NCI-H187 (cell line): ENCODE measurements at places on chromosomes 6 and 20.

GRCh38 chr6:16519265-16520242 is 241.7 kb downstream of the ATXN1 start:
- no peak for DNase-seq

DNA sequence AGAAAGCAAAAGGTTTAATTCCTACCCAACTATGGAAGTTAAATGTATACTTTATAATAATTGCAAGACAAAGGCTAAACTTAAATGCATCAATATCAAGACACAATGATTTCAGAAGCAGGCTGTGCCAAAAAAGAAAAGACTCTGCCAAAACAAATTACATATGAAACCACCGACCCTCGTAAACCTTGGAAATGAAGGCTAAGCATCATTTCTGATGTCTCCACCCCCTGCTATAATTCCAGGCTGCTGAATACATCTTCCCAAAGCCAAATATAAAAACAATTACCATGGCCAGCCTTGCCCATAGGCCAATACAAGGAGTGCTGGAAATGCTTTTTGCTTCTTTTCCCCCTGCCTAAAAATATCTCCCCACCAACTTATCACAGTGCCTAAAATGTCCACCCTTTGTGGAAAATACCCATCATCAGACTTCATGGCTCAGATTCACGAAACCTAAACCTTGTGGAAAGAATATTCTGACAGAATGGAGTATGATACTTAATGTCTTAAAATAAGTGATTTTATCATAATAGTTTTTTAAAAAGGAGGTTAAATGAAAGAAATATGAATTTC is 37.4 kb downstream of the RCAN2 start:
- DNase-seq: no peak

- no peak for DNase-seq
These were observed 950 bp downstream of the KCTD20 start for GRCh38 chr6:36443471-36444428.

DNA sequence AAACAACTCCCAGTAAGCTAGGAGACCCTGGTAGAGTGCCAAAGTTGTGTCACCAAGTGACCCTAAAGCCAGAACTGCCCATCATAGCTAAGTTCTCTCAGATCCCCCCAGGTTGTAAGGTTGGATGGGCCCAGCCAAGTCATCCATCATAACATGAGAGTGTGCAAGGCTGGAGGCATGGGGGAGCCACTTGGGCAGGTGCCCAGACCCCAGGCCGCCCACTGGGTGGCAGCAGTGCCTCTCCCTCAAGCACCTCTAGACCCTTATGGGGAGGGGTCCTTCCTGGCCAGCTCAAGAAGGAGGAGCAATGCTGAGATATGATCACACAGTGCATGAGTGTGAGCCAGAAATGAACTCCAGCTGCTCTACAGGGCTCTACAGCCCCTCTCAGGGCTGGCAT is 154.5 kb downstream of the MYLK4 start:
- DNase-seq: no peak

DNA sequence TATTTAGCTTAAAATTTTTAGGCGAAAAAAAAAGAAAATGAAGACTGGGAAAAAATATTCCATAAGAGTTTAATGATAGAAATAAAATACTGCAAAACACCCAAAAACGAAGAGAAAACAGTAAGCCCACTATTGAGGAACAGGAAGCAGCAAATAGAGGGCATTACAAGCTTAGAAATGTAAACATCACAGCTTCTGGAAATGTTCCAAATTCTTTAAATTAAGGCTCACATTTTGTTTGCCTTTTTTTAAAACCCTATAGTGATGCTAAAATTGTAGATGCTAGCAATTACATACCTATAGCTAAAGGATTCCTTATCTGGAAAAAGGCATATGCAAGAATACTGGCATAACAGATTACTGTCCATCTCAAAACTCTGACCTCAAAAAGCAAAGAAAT is 248.6 kb downstream of the KHDRBS2 start:
- DNase-seq: no peak

DNA sequence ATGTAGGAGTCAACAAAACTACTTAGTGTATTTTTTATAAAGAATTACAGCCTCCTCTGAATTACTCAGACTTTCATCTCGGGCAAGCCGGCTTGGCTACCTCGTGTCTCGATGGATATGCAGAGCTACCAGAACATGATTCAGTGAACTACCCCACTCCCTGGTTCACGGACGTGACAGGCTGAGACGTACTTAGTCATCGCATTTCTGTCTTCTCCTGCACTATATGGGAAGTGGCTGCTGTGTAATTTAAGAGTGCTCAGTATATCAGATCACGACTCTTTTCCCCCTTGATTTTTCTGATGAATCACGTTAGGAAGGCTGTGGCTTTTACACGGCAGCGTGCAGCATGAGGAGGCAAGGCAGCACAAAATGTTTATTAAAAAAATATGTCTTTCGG is 302.7 kb upstream of the ZFP64 start:
- no peak for DNase-seq

DNA sequence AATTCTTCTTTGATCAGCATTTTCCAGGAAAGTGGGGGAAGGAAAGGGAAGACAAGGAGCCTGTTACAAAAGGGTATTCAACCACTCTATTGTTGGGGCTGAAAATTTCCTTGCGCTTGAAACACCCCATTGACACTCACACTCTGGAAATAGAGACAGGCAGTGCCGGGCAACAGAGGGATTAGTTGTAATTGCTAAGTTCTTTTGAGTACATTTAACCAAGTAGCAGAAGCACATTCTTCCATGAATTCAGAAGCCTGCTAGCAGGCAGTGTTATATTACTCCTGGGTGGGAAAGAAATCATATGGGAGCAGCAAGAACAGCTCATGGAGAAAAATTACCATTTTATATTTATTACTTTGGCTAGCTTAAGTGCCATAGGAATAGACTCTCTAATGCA is 745.5 kb downstream of the C6orf118 start:
- no peak for DNase-seq

GRCh38 chr6:144602523-144603180 is 317.5 kb downstream of the UTRN start:
- no peak for DNase-seq

DNA sequence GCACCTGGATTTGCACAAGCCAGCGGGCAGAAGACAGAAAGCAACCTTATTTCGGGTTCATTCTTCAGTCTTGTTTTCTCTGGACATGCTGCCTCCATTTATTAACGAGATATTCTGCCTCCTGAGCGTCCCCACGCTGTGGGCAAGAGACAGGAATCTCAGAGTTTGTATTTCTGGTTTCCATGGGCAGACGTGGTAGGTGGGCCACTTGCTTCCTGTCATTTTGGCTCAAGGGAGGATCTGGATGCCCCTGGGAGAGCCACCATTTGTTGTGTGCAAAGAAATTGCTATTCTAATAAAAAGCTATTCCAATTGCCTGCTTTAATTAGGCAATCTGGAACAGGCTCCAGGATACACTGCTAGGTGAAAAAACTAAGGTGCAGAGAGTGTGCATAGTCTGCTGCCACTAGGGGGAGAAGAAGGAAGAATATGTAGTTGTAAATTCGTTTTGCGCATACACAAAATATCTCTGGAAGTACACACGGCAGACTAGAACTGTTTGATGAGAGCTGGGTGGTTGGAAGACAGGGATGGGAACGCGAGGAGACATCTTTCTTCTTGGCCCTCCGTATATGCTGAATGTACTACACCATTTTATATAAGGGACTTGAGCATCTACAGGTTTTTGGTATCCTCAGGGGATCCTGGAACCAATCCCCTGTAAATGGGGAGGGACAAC is 30.1 kb upstream of the SLC16A10 start:
- DNase-seq: no peak

DNA sequence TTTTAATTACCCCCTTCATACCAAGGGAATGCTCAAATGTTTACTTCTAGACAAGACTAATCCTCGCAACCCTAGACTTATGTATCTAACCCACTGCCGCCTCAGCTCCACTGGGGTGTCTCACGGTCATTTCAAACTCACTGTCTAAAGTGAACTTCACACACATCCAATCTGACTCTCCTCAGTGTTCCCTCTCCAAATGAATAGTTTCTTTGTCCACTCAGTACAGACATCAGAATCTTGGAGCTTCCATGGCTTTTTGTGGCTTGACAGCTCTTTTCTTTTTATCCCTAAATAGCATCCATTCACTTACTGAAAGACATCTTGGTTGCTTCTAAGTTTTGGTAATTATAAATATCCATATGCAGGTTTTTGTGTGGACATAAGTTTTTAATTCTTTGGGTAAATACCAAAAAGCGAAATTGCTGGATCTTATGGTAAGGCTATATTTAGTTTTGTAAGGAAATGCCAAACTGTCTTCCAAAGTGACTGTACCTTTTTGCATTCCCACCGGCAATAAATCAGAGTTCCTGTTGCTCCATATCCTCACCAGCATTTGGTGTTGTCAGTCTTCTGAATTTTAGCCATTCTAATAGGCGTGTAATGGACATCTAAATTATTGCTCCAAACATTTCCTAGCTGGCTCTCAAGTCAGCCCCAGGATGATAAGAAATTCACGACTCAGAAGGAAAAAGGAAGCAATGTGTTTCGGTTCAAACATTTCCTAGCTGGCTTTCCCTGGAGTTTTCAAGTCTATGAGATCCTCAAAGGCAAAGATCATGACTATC is 73.1 kb downstream of the DNAAF9 start:
- no peak for DNase-seq
